Kidney (tissue), 22 donors: ENCODE measurements at places on chromosomes 5 and 9. TPM values are rescaled to one million over a fixed set of nuclear protein-coding genes. Genes with fewer than 3 reads are reported as not detected.

Gene LCN9
- total RNA-seq, result not detected

Gene RNF183
- total RNA-seq, result 3.6 TPM

Gene PFN3
- total RNA-seq, result not detected

GRCh38 chr9:38085308-38085707 lies 16.3 kb upstream of the SHB start:
- no peak for DNase-seq

- DNase-seq, result no peak
These were observed 309.7 kb downstream of the CYLC2 start for GRCh38 chr9:103304797-103305196.

GRCh38 chr9:91732187-91733005 lies 217.6 kb downstream of the ROR2 start:
- no peak for DNase-seq

GRCh38 chr9:118975736-118976135 lies 393.5 kb downstream of the BRINP1 start:
- DNase-seq, result no peak

DNA sequence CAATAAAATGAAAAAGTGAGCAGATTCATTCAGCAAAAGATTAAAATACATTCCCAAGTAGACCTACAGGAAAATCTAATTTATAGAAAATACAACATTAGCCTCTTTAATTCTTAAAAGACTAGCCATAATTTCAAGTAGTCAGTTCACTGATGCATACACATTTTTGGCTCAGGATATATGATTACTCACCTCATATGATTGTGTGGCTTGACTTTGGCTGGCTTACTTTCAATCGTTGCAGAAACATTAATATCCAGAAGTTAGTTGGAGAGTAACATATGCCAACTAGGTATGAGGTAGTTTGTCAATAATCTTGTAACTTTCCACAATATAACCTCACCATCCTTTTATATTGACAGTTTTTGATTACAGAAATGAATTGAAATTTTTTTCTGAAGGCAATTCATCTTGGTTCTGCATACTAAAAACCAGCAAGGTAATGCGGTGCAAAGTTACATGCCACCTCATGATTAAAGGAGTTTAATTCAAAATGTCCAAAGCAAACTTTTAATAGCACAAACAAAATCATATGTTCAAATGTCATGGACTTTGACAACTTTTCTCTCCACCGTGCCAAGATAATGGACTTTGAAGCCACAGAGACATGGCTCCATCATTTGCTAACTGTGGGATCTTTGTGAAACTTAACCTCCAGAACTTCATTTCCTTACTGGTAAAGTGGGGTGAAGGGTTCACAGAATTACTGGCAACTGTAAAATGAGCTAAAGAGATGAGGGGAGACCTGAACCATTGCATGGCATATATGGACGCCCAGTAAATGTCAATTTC lies 76.6 kb upstream of the PAM start:
- no peak for DNase-seq

DNA sequence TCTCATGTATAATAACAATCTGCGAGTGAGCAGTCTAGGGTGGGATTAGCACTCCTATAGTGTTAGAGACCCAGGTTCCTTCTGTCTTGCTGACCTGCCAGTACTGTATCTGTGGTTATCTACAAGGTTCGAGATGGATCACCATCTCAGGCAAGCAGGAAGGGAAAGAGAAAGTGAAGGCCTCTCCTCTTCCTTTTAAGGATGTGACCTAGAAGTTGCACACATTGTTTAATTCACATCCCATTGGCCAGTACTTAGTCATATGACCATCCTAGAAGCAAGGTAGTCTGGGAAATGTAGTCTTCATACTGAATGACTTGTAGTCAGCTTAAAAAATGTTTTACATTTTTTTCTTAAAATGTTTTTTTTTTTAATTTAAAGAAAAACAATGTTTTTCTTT lies 168.6 kb downstream of the CARTPT start:
- DNase-seq, result no peak

DNA sequence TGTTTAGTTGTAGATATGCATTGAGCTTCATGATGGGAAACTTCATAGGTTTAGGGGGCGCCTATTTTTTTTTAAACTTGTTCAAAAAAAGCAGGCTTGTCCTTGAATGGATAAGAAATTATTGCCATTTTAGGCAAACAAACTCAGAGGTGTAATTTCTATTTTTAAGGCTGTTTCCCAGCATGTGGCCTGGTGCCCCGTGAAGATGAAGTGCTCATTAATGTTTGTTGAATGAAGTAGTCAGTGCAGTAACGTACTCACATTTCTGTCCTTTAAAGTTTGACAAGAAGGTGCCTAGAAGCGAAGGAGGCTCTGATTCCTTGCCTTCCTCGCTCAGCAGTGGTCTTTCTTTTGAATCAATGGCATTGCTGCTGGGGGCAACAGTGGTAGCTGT lies 54.3 kb downstream of the ZNF618 start:
- no peak for DNase-seq

DNA sequence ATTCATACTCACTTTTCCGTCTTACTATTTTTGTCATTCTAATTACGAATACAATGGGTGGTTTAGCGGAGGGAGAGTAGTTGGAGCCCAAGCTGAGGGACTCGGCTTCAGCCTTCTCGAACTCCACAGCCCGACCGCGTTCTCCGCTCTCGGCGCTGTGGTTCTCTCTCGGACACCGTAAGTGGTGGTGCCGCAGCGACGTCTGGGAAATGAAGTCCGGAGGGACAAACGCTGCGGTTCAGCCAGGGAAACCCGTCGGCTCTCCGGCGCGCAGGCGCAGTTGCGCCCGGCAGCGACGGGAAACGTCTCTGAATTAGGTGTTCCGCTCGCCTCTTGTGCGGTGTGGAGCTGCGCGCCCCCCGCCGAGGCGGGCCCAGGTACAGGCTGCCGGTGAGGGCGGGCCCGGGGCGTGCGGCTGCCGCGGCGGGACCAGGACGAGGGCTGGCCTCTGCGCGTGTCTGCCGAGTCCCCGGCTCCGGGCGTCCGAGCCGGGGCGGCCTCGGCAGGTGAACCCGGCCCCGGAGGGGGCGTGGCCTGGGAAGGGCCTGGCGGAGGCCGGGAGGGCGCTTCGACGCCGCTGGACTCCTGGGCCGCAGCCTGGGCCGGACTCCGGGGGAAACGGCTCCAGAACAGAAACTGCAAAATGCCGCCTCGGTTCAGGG lies at the start of gene ZNF879:
ZNF879 (plus strand) TSS at position 277 of the 662 bp plus-strand sequence. CDS start 1,201 bp downstream, outside the sequence.
- peak; percentile 97 for DNase-seq
